ENCODE measurements at places on chromosomes 13 and 19. TPM values are rescaled to one million over a fixed set of nuclear protein-coding genes. Genes with fewer than 3 reads are reported as not detected.

Gene SLC6A16
- total RNA-seq: 3.0 TPM

Gene SMIM24
- total RNA-seq: not detected

Gene ZNF66
- 6.0 TPM for total RNA-seq

Gene ARID3A
- 32.4 TPM for total RNA-seq

Gene CAPN12
- 24.9 TPM for total RNA-seq

DNA sequence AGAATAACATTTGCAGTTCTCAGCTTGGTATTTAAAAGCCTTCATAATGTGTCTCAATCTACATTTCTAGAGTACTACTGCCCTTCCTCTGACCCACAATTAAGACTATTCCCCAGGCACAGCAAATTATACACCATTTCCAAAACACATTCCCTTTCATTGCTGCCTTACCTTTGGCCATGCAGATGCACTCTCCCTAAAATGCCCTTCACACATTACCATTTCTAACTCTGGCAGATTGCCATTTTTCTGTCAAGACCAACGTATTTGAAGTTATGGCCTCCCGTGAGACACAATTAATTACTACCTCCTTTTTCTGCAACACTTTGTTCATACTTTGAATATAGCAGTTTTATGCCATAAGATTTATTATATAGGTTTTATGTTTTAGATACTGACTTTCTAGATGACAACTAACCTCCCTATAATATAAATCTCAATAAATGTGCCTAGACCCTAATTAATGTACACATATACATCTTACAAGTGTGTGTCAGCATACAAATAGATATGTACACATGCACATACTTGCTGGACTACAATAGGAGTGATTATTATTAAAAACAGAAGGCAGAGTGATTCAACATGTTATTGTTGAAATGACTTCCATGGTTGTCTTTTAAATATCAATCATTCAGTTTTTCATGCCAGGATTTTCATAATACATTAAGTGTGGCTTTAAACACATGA, 2902.5 kb downstream of the PCDH9 start:
- no peaks in the 10 kb centered on the region for H3K27me3 ChIP-seq
- no peaks in the 10 kb centered on the region for H3K4me1 ChIP-seq
- no peak for DNase-seq
- no peak overlapping the region for H3K4me3 ChIP-seq
- no peaks in the 10 kb centered on the region for H3K36me3 ChIP-seq
- H3K27ac ChIP-seq: no peak overlapping the region

- H3K4me3 ChIP-seq: peak within 1 kb of the TSS; percentile 82
- H3K27me3 ChIP-seq: peaks cover 11% of the 10 kb centered on the region
- H3K36me3 ChIP-seq: no peaks in the 10 kb centered on the region
- H3K4me1 ChIP-seq: peaks cover 15% of the 10 kb centered on the region
- peak within 1 kb of the TSS; percentile 69 for H3K27ac ChIP-seq
These were observed at the start of gene REEP6 for GRCh38 chr19:1491114-1491848. TSS of gene REEP6 (plus strand) at chr19:1491181. CDS start at chr19:1491270, 89 bp downstream.

GRCh38 chr13:23087880-23088279, 92.9 kb upstream of the SGCG start:
- no peak overlapping the region for H3K27ac ChIP-seq
- no peaks in the 10 kb centered on the region for H3K36me3 ChIP-seq
- H3K4me3 ChIP-seq: no peak overlapping the region
- no peaks in the 10 kb centered on the region for H3K27me3 ChIP-seq

- DNase-seq: no peak
- H3K36me3 ChIP-seq: no peaks in the 10 kb centered on the region
- H3K4me1 ChIP-seq: no peaks in the 10 kb centered on the region
- H3K27ac ChIP-seq: no peak overlapping the region
- no peak overlapping the region for H3K4me3 ChIP-seq
These were observed 67.3 kb upstream of the SPRY2 start for GRCh38 chr13:80408270-80408669.

DNA sequence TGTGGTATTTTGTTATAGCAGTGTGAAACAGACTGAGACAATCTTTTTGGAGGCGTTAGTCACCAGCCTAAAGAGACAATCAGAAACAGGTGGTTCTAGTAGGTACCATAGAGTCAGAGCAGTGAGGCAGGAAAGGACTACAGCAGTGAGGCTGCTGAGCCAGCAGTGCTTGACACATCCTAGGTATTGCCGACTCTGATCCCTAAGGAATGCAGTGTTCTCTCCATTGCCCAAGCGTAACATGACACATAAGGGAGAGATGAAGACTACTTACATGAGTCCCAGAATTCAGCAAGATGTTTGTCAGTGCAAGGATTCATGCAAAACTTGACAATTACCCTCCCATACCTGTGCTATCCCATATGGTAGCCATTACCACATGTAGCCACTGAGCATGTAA, 62.4 kb upstream of the XPO4 start:
- H3K27ac ChIP-seq: no peak overlapping the region
- DNase-seq: no peak
- no peak overlapping the region for H3K4me3 ChIP-seq
- no peaks in the 10 kb centered on the region for H3K36me3 ChIP-seq
- H3K4me1 ChIP-seq: peaks cover 14% of the 10 kb centered on the region

DNA sequence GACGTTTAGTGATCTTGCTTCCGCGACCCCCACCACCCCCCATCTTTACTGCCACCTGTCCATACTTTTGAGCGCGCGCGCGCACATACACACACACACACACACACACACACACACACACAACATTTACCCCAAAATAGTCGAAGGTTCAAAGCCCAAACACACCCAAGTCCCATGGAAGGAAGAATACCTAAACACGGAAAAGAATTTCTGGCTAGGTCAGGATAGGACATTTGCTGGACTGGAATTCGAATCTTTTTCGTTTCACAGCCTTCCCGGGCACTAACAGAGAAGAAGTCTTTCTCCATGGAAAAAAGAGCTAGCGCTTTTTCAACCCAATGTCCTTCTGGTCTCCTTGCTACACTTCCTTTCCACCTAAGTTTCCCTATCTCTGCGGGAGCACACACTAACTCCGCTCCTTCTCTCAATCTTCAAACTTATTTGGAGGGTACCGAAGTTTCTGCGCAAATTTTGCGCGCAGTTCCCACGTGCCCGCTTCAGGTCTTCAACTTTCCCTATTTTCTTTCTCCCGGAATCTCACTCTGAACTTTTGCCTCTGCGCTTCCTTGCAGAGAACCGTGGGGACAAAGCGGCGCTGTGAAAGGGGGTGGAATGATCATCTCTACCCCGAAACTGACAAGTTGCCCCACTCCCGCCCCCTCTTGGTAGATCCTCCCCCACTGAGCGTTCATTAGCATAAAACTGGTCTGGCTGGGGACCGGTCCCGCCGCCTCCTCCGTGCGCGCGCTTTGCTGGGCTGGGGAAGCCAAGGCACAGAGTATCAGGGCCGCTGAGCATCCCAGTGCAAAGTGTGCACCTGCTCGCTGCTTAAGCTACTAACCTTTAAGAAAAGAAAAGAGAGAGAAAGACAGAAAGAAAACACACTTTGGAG, 2.7 kb downstream of the DACH1 start:
- H3K27me3 ChIP-seq: peaks cover 46% of the 10 kb centered on the region
- H3K36me3 ChIP-seq: peaks cover 5% of the 10 kb centered on the region
- H3K27ac ChIP-seq: peak overlapping the region; percentile 16
- H3K4me3 ChIP-seq: peak overlapping the region; percentile 47
- no peak for DNase-seq

- no peaks in the 10 kb centered on the region for H3K27me3 ChIP-seq
- no peak overlapping the region for H3K27ac ChIP-seq
- H3K36me3 ChIP-seq: no peaks in the 10 kb centered on the region
These were observed 127.2 kb downstream of the COL4A1 start for GRCh38 chr13:110179857-110180147.

DNA sequence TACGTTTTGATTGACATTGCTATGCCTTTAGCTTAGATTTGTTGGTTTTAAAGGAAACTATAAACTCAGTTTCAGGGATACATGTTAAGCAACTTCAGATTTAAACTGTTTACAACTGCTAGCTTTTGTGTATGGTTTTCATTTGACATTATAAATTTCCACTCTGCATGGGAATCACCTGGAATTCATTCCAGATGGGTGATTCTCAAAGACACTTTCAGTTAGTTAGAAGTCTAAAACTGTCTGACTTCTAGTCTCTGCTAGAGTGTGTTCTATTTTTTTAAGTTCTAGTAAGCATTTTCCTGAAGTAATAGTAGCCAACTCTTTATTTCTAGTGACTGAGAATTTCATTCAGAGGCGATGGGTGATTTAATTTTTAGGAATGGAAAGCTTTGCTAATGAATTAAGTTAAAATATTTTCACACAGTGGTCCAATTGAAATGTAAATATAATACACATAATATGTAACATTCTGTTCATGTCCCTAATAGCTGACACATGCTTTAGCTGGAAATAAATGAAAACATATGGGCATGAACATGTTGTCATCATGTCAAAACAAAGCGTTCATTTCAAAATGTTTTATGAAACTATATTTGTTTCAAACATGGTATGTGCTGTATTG, 58.3 kb upstream of the CSNK1A1L start:
- no peak overlapping the region for H3K4me3 ChIP-seq
- H3K4me1 ChIP-seq: no peaks in the 10 kb centered on the region
- no peaks in the 10 kb centered on the region for H3K36me3 ChIP-seq
- no peak overlapping the region for H3K27ac ChIP-seq
- no peaks in the 10 kb centered on the region for H3K27me3 ChIP-seq

DNA sequence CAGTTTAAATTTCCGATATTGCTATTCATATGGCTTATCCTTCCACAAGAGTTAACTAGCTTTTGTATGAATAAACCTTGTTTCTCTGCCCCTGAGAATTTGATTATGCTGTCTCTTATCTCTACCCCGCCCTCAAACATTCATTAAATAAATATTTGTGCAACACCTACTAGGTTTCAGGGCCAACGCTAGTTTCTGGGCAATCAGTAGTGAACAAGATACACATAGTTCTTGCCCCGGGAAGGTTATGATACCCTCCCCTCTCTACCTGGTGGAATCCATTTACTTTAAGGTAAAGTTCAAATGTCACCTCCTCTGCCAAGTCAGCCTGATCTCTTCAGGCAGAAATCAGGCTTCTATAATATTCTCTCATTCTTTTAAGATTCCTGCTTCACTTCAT, 16.6 kb upstream of the USP12 start:
- no peaks in the 10 kb centered on the region for H3K36me3 ChIP-seq
- no peak overlapping the region for H3K27ac ChIP-seq
- peaks cover 2% of the 10 kb centered on the region for H3K27me3 ChIP-seq
- no peak overlapping the region for H3K4me3 ChIP-seq

DNA sequence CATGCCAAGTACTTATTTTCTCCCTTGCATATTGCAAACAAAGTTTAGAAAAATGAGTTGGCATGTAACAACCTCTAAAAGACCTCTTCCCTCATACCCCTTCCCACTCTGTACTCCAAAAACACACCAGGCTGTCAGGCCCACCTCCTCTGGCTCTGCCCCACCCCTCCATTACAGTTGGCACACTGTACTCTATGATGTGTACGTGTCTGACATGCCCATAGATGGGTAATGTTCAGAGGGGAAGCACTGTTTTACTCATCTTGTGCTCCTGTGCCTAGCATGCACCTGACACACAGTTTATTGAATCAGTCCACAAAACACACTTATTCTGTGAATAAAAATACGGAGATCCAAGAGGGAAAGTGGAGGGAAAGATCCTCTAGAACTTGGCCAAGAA, 45.6 kb downstream of the SERPINE3 start:
- H3K4me3 ChIP-seq: no peak overlapping the region
- no peaks in the 10 kb centered on the region for H3K27me3 ChIP-seq
- no peak for DNase-seq
- H3K36me3 ChIP-seq: peaks cover 30% of the 10 kb centered on the region

- no peaks in the 10 kb centered on the region for H3K36me3 ChIP-seq
- H3K27ac ChIP-seq: no peak overlapping the region
- H3K4me1 ChIP-seq: peaks cover 3% of the 10 kb centered on the region
- DNase-seq: no peak
- peaks cover 2% of the 10 kb centered on the region for H3K27me3 ChIP-seq
These were observed 42.4 kb downstream of the UQCRFS1 start for GRCh38 chr19:29170554-29170953.

DNA sequence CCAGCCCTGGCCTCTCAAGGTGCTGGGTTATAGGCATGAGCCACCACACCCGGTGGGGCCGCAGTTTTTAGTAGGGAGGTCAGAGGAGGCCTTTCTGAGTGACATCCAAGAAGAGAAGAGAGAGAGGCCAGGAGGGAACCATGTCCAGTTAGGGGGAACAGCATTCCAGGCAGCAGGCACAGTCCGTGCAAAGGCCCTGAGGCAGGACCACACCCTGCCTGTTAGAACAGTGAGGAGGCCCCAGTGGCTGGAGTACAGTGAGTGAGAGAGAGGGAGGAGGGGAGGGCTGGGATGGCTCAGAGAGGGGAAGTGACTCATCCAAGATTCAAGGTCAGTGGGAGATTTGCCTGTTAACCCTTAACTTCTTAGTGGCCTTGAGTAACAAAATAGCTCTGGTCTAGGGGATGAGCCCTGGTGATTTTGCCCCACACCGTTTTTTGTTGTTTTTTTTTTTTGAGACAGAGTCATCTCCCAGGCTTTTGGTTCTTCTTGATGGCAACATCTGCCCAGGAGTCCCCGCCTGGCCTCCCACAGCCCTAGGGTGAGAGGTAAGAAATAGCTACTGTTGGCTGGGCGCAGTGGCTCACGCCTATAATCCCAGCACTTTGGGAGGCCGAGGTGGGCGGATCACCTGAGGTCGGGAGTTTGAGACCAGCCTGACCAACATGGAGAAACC, 2.7 kb upstream of the PLIN3 start:
- peaks cover 38% of the 10 kb centered on the region for H3K4me1 ChIP-seq
- peaks cover 14% of the 10 kb centered on the region for H3K27me3 ChIP-seq
- no peak overlapping the region for H3K4me3 ChIP-seq
- no peaks in the 10 kb centered on the region for H3K36me3 ChIP-seq
- no peak overlapping the region for H3K27ac ChIP-seq
- peak; percentile 52 for DNase-seq

DNA sequence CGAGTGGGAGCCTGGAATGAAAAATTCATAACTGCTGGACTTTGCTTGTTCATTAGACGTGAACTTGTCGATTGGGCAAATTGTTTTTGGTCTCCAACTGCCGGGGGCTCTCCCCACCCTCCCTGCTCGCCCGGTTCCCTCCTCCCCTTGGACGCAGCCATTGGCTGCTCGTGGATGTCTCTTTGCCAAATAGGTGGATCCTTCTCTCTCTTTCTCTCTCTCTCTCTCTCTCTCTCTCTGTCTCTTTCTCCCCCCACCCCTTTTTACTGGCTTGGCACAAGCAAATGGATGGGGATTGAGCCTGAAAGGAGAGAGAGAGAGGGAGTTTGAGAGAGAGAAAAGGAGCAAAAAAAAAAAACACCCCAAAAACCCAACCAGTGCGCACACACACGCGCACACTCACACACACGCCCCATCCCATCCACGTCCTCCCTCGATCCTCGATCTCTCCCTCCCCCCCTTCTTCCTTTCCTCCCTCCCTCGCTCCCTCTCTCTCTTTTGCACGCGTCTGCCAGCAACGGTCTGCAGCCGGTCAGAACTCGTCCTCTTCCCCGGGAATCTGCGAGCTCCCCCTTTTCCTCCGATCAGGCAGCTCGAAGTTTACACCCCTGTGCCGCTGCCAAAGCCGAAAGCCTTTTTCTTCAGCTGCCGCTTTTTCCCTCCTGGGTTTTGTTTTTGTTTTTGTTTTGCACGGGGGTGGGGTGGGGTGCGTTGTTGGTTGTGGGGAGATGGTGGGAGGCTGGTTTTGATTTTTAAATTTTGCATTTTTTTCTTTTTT, 27.8 kb downstream of the NFIX start:
- DNase-seq: no peak
- peaks cover 18% of the 10 kb centered on the region for H3K4me1 ChIP-seq
- peaks cover 63% of the 10 kb centered on the region for H3K27me3 ChIP-seq
- no peak overlapping the region for H3K27ac ChIP-seq

GRCh38 chr13:112248406-112248760, 127.8 kb upstream of the SPACA7 start:
- H3K4me3 ChIP-seq: no peak overlapping the region
- H3K27ac ChIP-seq: no peak overlapping the region
- no peak for DNase-seq

Data from activated CD4-positive, alpha-beta memory T cell treated with anti-CD3 and anti-CD28 coated beads, Interleukin-2, amount 10 ng/mL, durations not matched to agents 7 days and 5 days (primary cell).